ENCODE measurements at places on chromosomes 6 and 20. TPM values are rescaled to one million over a fixed set of nuclear protein-coding genes. Genes with fewer than 3 reads are reported as not detected.

DNA sequence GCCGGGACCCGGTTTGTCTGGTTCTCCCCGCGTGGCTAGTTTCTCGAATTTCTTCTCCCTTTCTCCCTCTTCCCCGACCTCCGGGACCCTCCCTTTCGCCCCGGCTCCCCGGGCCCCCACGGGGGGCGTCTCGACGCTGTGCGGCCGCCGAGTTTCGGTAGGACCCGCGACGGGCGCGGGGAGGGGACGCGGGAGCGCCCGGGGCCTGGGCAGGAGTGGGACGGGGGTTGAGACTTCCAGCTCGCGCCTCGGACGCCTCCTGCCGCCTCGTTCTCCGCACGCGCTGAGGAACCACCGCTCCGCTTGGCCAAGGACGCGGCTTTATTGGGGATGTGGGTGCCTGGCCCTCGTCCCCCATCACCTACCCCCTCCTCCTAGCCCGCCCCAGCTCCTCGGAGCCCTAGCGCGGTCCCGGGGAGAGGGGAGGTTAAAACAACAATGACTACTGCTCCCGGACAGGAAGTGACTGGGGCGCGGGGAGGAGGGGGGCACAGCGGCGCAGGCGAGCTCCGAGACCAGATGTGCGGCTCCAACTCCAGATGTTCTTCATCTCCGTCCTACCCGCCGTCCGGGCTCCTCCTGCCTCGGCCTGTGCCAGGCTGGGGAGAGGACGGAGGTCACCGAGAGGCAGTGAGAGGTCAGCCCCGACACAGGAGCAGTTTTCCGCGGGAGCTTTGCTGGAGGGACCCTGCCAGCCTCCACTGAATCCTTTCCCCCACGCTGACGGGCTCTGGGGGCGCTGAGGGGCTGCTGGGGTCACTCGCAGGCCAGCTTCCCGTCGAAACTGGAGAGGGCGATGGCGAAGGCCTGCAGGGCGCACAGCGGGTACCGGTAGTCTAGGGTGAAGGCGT, 917 bp upstream of the TEAD3 start:
- peak; percentile 68 for DNase-seq

DNA sequence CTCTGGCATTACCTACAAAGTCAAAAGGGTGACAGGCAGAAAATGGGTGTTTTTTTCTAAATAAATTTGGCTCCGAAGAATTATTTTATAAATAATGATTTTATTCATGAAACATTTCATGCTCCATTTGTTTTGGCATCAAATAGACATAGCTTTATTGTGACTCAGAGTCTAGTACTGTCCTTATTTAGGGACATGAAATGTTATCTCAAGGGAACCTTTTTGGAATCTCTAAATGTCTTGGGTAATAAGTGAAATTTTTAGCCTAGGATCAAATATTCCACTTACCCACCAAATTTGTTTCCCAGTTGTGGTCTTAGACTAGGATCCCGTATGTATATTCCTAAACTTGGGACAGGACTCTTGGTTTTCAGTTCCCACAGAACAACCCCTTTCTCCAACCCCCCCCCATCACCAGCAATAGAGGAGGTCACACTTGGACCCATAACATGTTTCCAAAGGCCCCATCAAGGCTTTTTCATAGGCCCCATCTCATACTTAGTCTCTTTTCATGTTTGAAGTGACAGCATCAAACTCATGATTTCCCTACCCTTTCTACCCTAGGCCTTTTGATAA, 81.8 kb downstream of the JAG1 start:
- no peak for DNase-seq

CHD6 gene
- 28.2 TPM for total RNA-seq

DNA sequence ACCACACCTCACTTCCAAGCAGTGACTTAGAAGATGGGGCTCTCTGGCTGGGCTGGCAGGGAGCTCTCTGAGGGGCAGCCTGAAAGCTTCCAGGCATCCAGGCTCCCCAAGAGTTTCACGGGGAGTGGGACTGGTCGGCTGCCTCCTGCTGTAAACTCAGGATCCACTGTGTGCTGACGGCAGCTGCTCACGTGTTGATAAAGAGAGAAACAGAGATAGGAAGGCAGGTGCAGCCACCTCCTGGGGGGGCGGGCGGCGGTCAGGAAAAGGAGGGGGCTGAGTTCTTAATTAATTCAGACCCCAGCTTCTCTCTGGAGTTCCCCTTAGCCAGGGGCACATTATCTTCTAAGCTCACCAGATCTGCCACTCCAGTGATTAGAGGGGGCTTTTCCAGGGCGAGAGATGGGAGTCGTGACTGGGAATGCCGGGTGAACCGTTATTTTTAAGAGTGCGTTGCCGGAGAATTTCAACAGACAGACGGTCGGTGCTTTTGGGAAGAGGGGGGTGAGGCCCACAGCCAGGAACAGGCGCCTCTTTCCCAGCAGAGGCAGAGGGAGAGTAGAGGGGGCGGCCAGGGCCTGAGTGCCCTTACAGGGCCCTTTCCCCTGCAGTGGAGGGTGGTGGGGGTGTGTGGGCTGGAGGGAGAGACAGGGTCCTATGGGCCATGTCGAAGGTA, 70.9 kb downstream of the CD40 start:
- no peak for DNase-seq

CRISP3 gene
- total RNA-seq, result not detected

GRCh38 chr20:44053046-44053445, 133.9 kb downstream of the JPH2 start:
- no peak for DNase-seq

- no peak for DNase-seq
These were observed 65.7 kb downstream of the CHD6 start for GRCh38 chr20:41552295-41553068.

Data from activated CD8-positive, alpha-beta T cell treated with anti-CD3 and anti-CD28 coated beads for 36 hours (primary cell).